ENCODE measurements at places on chromosomes 5 and 9.

GRCh38 chr9:15211815-15212495 lies 95.1 kb downstream of the TTC39B start:
- DNase-seq: no peak

DNA sequence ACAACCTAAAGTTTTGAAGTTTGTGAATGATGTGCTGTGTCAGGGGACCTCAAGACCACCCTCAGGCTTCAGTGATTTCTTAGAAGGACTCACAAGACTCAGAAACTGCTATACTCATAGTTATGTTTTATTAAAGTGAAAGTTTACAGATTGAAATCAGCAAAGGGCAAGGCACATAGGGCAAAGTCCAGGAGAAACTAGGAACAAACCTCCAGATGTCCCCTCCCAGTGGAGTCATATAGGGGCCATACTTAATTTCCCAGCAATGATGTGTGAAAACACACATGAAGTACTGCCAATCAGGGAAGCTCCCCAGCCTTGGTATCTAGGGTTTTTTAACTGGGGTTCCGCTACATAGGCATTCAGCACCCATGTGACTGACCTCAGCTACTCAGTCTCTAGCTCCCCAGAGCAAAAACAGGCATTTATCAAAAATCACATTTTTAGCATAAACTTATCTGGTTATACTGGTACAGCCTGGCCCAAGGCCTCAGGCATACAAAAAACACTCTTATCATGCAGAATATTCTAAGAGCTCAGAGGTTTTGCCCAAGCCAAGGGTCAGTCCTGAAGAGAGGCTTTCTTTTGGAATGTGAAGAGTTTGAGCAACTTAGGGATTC lies 74.7 kb upstream of the ANKRD55 start:
- DNase-seq: no peak

GRCh38 chr5:624951-625230 lies 12.8 kb downstream of the CEP72 start:
- no peak for DNase-seq

DNA sequence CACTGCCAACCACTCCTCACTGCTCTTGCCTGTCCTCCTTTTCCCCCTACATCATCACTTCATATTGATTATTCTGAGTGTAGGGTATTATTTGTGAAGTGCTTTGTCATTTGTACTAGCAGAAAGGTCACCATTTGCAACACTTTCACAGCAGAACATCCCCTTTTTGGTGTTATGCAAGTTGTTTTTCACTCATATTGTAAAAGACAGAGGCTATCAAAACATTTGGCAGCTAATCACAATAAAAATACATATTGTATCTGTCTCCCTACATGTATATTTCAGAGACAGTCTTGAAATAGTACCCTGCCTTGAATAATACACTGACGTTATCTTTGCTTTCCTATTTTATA lies 82.3 kb downstream of the ANXA1 start:
- DNase-seq: no peak

DNA sequence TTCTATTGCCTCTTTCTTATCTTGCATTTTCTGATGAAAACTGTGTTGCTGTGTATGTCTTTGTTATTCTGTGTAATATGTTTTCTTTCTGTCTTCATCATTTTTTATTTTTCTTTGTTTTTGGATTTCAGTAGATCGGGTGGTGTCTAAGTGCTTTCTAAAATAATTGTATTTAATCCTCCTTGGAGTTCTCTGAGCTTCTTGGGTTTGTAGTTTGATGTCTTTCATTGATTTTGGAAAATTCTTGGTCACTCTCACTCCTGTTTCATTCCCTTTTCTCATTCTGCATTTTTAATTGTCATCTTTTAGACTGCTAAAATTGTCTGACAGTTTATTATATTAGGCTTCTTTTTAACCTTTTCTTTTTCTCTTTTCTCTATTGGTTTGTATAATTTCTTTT lies 560.5 kb downstream of the IRX1 start:
- DNase-seq: no peak

DNA sequence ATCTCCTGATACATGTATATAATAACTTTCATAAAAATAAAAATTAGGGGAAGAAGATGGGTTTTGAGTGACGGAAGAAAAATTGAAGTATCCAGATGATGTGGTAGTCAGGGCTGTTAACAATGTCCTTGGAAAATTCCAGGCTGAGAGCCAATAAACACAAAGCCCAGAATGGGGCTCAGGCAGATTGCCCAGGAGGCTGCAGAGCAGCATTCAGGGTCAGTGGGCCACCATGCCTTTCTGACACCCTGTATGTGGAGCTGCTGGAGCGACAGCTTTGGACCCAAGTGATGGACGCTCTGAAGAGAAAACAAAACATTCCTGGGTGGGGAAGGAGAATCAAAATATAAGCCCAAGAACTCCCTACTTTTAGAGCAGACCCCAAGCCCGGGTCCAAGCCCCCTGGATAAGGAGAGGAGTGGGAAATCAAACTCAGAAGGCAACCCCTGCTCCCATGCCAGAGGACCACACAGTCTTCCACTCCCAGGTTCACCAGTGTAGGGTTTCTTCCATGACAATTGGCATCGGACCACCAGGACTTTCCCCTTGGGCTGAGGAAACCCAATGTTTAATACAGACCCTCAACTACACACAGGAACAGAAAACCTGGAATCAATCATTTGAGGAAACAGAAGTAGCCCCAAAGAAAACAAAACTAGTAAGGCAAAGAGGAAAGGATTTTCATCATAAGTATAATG lies 45.7 kb upstream of the SPATA31C2 start:
- DNase-seq: no peak

DNA sequence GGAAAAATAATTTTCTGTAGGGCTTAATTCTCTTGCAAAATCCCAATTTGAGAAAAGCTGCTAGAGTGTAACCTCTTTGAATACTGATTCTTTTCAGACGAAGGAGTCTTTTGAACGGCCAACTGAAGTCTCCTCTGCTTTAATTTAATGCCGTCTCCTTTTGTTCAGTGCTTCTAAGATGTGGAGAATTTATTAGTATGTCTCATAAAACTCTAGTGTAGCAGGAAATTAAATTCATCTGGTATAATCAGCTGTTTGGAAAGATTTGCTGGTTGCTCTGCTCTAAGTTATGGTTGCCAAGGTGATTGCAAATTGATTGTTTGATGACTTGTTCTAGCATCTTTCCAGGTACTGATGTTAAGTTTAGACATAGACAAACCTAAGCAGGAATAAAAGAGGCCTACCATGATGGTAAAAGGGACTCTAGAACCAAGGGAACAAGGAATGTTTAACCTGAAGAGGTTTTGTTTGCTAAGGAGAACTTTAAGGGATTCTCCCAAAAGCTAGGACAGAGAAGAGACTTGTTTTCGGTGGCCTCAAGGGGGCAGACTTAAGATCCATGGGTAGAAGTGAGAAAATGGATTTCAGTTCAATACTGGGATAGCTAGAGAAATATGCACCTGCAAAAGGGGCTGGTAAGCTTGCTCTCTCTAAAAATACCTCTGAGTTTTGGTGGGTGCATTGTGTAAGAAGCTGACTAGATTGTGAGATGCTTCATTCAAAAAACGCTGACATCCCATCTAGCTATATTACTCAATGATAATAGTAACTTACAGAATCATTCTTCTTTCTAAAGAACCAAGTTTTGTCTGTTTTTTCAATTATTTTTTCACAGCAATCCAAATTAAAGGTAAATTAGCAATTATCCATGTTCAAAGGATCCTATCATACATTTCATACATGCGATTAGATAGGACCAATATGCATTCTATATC lies 5.7 kb upstream of the ADRB2 start:
- no peak for DNase-seq

DNA sequence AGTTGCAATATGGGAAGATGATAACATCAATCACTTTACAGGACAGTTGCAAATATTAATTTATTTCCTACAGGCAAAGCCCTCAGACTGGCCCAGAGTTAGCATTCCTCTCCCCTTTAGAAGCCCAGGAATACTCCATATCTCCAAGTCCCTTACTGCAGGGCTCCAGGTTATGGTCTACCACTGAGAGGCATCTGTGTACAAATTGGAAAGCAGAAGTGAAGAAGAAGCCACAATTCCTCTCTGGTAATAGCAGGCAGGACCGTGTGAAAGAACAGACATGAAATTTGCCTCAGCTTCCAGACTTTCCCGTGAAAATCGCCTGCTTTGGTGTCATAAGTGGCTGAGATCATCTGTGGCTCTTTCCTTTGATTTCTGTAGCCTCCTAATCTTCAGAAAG lies 289.6 kb downstream of the GLIS3 start:
- no peak for DNase-seq

GRCh38 chr9:123749580-123750202 lies 180.2 kb downstream of the DENND1A start:
- no peak for DNase-seq

GRCh38 chr5:144525000-144525399 lies 354.3 kb downstream of the KCTD16 start:
- DNase-seq: no peak

- peak; percentile 46 for DNase-seq
Measured at GRCh38 chr9:97038611-97039513, at the start of gene CTSV. CTSV (minus strand) TSS chr9:97039142; CDS start chr9:97038043, 1,099 bp downstream.

- no peak for DNase-seq
Measured at GRCh38 chr5:65203746-65204145, 278.0 kb downstream of the ADAMTS6 start.

- DNase-seq: no peak
Measured at GRCh38 chr5:128494516-128494915, 43.5 kb downstream of the FBN2 start.

DNA sequence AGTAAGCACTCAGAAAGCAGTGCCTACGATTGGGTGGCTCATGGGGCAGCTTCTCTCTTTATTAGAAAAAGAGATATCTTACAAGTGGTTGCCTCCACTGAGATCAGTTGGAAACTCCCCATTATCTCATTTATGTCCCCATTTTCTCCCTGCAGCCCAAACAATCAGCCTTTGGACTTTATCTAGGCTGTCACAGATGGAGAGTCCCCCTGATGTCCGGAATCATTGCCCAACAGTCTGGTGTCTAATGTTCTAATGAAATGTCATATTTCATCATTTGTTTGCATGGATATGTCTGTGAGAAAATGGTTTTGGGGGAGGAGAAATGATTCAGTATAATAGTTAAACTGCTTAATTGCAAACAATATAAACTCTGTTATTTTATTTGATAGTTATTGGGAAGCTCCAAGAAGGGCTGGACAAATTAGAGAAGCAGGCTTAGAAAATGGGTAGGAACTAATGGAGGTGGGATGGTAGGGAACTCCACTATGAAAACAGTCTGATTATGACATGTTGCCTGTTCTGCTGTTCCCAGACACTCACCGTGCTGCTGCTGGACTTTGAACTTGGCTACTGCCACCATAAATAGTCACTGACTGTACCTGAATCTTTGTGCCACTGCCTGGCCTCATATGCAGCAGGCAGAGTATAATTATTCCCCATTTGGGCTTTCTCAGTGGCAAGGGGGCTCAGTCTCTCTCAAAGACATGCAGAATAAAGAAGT lies 38.3 kb upstream of the SMAD5 start:
- no peak for DNase-seq

DNA sequence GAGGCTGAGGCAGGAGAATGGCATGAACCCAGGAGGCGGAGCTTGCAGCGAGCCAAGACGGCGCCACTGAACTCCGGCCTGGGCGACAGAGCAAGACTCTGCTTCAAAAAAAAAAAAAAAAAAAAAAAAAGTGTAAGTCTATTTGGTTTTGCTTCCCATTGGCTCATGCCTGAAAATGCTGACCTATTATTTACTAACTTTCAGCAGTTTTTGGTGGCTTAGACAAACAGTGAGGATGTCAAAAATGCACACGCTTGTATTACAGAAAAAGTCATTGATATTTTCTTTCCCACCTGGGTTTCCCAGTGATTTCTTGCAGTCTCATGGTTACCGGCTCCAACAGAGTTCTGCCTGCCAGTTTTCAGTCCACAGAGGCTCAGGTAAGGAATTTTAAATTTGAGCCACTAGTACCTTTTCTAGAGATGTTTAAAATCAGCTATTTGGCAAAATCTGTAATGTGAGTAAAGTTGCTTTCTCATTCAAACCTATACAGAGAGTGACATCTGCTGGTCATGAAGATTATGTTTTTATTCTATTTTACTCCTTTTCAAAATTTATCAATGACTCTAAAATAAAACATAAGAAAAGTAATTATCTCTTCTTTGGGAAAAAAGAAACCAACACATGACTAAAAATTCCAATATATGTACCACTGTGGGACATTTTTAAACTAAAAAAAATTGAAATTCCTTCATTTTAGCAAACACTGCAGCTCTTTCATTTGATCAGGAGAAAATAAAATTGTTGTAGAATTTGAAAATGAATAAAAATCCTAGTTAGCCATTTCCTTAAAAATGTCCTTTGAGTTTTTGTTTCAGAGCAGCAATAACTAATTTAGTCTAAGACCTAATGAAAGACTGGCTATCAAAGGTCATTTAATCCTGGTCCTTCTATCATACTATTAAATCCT lies 8.8 kb downstream of the FAM200C start:
- no peak for DNase-seq

GRCh38 chr9:7802666-7803065 lies 3.1 kb upstream of the DMAC1 start:
- DNase-seq: no peak

- DNase-seq: no peak
Measured at GRCh38 chr9:132015866-132016265, 63.8 kb downstream of the MED27 start.

- DNase-seq: no peak
Measured at GRCh38 chr5:90700299-90700698, 141.7 kb downstream of the ADGRV1 start.

GRCh38 chr9:136346157-136346481 lies 17.4 kb downstream of the DNLZ start:
- no peak for DNase-seq

DNA sequence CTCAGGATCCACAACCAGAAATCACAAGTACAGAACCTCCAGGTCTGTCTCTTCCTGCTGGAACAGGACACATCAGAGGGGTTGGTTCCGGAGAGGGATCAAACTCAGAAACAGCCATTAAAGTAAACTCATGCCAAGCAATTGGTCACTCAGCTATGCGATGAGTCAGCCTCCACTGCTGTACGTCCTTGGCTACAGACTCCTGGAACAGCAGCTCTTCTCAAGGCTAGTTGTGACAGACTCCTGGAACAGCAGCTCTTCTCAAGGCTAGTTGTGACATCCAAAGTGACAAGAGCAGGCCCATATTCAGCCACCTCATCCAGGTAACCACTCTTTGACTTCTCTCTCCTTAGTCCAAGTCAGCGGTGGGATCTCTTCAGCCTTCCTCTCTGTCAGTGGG lies at the start of gene SPINK13:
Gene SPINK13 (plus strand): TSS at position 229 of the 400 bp plus-strand sequence. CDS start 1,279 bp downstream, outside the sequence.
- DNase-seq: no peak

- no peak for DNase-seq
Measured at GRCh38 chr5:67168069-67168468, 28.5 kb downstream of the CD180 start.

- DNase-seq: no peak
Measured at GRCh38 chr5:73902327-73903051, 276.5 kb downstream of the ARHGEF28 start.

GRCh38 chr5:137348759-137349158 lies 150.4 kb downstream of the SPOCK1 start:
- DNase-seq: no peak

- no peak for DNase-seq
Measured at GRCh38 chr9:127876026-127876763, 1.3 kb downstream of the AK1 start.

DNA sequence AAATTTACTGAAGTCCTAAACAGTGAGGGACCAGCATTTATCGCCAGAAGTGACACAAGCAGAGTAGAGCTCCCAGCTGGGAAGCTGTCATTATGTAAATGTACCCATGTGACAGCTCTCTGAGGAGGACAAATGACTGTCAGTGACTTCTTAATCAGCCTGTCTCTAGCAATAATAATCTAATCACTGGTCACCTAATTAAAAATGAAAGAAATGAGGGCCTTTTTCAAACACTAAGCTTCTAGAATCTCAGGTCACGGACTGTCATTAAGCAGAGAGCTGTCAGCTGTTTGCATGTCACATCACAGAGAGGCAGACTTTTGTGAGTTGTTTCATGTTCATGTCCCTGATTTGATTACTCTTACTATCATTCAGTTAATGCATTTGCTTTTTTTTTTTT lies 77.9 kb upstream of the FBXL17 start:
- DNase-seq: no peak
